ENCODE measurements at places on chromosomes 12 and 14.
A peak's percentile ranks its signal among the peaks of the same experiment; 100 is the strongest.

- no peak for DNase-seq
These were observed 76.4 kb upstream of the HOXC13 start for GRCh38 chr12:53862206-53862605.

DNA sequence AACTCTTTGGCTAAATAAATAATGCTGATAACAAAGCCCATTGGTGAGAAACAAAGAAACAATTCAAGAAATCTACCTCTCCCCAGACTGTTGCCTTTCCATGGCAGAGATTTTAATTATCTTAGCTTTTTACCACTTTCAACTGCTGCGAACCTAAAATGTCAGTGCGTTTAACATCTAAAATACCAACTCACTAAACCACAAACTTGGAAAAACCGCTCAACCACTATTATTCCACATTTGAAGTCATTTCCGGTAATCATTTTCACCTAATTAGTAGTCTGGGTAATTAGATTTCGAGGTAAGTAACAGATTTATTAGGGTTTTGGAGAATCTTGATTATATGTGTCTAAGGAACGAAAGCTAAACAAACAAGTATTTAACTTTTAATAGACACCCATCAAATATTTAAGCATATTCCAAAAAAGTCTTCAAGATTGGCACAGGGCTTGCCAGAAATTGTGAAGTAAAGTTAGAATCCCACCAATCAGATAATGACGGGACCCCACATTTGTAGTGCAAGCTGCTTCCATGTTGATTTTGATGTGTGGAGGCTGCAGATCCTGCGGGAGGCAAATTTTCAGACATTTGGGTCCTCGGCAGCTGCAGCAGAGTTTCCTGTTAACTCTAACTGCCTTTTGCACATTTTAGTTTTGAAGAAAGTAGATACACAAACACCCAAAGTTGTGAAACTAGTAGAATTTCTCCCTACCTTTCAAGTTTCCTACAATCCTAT lies 4.1 kb downstream of the OTX2 start:
- peak; percentile 56 for DNase-seq

- no peak for DNase-seq
These were observed 8.6 kb downstream of the LGR5 start for GRCh38 chr12:71448150-71448581.

DNA sequence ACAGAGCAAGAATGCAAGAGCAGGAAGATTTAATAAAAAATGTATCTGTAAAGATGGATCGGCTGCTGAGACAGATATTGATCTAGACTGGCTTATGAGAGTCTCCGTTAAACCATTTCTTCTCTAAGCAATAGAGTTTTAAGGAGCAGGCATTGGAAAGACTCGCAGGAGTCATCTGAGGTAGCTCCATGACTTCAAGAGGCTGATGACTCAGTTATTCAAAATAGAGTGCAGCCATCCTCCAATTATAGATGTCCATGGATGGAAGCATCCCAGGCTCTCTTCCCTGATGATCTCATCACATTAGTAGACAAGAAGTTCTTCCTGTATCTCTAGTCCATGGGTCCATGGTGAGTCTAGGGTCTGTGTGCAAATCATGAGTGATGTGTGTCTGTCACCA lies 638.3 kb upstream of the TMEM132C start:
- DNase-seq = no peak

- DNase-seq = no peak
These were observed 72.6 kb downstream of the LRP6 start for GRCh38 chr12:12194206-12194605.

GRCh38 chr12:65510584-65511050 lies 232.1 kb downstream of the MSRB3 start:
- DNase-seq = peak; percentile 93

DNA sequence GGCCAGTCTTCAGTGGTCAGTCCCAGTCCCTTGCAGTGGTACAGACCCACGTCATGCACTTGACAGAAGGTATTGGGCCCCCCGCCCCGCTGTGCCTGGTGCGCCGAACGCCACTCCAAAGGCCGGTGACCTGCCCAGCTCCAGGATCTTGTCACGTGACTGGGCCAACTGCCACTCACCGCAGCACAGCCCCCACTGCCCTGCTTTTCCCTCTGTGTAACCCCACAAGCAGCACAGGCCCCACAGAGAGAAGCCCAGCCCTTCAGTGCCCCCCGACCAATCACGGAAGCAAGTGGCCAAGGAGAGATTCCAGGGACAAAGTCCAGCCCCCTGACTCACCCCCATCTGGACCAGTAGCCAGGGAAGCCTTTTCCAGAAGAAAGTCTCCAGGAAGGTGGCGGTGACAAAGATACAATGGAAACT lies 498 bp downstream of the GPR132 start:
- DNase-seq = peak; percentile 70

DNA sequence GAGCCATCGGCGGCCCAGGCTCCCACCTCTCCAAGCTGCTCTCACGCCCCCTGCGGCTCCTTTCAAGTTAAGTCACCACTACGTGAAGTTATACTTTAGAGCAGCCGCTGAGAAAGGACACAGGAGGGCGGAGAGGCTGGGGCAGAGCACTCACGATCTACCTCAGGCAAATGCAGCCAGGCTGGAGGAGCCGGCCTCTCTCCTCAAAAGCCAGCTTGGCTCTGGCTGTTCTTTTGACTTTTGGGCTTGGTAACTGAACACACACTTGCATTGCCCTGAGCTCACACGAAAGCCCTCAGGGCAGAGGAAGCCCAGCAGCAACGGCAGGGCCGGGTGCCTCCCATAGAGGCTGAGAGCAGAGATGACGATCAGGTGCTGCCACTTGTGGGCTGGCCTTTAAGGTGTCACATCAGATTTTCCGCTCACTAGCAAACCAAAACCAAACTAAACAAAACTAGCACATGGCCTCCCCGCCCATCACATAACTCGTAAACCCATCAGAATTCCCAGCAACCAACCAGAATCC lies 75.2 kb downstream of the PITPNM2 start:
- DNase-seq = peak; percentile 77

GRCh38 chr12:67804168-67804567 lies 155.6 kb downstream of the DYRK2 start:
- DNase-seq = no peak

GRCh38 chr12:11780521-11781101 lies 131.1 kb downstream of the ETV6 start:
- no peak for DNase-seq

- no peak for DNase-seq
These were observed 38.1 kb upstream of the C12orf50 start for GRCh38 chr12:88067301-88067700.

- DNase-seq = no peak
These were observed 62.8 kb downstream of the DAD1 start for GRCh38 chr14:22526218-22526617.

DNA sequence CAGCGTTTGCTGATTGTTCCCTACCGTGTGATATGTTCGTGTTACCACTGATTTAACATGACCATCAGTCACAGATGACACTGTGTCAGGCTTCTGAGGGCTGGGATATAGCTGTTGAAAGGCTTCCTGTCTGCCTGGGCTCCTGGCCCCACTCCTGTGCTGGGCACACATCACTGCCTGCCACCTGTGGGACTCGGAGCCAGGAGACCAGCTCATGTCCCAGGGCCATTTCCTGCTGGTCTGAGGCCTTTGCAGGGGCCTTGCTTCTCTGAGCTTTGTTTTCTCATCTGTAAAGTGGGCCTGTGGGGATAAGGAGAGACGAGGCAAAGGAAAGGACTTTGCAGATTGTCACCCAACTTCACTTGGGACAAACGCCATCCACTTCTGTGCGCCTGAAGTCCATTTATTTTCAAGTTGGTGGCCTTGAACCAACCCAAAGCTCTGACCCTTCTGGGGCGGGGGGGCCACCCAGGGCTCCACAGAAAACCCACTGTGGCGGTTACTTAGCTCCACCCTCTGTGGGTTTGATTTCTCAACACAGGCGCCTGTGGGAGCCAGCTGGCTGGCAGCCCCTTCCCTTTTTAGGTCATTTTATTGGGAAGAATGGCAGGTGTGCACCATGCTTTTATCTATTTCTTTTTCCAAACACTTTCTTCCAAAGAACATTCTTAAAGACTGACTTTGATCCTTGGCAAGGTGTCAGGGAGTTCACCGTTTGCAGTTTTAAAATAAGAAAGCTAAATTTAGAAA lies 54.1 kb downstream of the BEGAIN start:
- no peak for DNase-seq

- DNase-seq = no peak
These were observed 194.9 kb downstream of the DUSP6 start for GRCh38 chr12:89157413-89157812.

DNA sequence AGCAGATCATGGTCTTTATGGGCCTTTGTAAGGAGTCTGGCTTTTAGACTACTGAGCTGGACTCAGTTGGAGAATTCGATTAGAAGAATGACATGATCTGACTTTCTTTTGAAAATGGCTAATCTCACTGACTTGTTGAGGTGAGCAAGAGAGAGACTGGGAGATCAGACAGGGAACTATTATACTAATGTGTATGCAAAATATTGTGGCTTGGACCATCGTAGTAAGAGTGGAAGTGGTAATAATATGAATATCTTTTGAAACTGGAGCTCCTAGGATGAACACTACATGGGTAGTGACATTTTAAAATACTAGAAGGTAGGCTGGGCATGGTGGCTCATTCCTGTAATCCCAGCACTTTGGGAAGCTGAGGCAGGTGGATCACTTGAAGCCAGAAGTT lies 56.2 kb upstream of the CCT2 start:
- no peak for DNase-seq

GRCh38 chr14:49420201-49420600 lies 166.0 kb downstream of the RPS29 start:
- DNase-seq = no peak

- no peak for DNase-seq
These were observed 52.9 kb downstream of the EGLN3 start for GRCh38 chr14:33897878-33898535.

DNA sequence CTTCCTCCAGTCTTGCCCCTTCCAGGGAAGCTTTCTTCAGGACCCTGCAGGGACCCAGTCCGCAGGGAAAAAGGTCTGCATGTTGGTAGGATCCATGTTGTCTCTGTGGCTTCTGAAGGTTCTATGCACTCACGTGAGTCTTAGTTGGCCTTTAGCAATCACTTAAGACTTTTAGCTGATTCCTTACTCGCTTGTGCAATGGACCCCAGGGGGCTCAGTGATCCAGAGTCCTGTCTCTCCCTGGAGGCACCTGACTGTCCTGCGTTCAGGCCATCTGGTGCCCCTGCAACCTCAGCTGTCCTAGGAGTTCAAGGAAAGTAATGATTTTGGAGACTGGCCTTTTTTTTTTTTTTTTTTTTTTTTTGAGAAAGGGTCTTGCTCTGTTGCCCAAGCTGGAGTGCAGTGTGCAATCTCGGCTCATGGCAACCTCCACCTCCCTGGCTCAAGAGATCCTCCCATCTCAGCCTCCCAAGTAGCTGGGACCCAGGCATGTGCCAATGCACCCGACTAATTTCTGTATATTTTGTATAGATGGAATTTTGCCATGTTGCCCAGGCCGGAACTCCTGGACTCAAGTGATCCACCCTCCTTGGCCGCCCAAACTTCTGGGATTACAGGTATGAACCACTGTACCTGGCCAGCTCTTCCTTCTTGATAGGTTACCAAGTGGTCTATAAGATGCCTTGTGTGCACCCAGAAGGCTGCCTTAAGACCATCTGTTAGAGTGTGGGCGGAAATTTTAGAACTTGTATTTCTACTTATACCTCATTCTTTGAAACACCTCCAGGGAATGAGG lies 4.6 kb downstream of the IFI27L2 start:
- no peak for DNase-seq

- DNase-seq = no peak
These were observed 2.9 kb downstream of the SMARCD1 start for GRCh38 chr12:50087995-50088394.

- peak; percentile 35 for DNase-seq
These were observed 11.5 kb downstream of the ADAMTS20 start for GRCh38 chr12:43540470-43540869.

DNA sequence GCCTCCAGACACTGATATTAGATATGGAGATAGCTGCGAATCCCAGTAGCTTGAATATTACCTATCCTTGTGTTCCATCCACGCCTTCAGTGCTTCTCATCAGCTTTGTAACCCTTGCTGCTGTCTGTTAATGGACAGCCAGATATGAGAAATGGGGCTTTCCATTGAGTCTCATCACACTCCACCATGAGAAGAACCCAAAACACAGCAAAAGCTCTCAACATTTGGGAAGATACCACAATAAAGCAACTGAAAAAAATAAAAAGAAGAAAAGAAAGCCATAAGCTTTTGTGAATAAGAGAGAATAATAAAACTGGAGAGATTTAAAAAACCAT lies 225.4 kb downstream of the GALC start:
- DNase-seq = no peak

GRCh38 chr14:55118761-55119160 lies 10.3 kb upstream of the LGALS3 start:
- no peak for DNase-seq

DNA sequence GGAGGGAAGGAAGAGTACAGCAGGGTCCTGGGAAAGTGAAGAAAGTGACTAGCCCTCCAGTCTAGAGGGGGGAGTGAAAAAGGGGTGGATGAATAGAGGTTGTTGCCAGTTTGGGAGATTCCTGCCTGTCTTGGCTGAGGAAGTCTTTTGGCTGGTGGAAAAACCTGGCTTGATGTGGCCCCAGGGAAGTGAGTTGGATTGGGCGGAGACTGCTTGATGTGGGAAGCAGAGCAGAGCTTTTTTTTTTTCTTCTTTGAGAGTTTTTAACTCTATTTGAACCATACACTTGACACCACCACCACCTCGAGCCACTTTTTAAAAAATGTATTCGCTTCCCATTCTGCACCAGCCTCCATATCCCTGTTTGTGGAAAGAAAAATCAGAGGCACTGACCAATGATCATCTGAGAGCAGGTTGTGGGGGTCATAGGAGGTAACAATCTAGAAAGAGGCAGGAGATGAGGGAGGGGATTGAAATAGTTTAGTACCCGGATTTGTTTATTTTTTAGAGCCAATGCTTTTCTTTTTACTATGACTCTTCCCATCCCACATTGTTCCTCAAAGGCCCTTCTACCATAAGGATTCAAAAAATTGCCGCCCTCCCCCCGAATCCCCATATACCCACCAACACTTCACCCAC lies 690 bp upstream of the DTX3 start:
- peak; percentile 74 for DNase-seq

GRCh38 chr14:55354500-55354899 lies 57.1 kb downstream of the ATG14 start:
- DNase-seq = peak; percentile 76

- no peak for DNase-seq
These were observed 17.4 kb upstream of the KRT7 start for GRCh38 chr12:52215587-52216031.

- no peak for DNase-seq
These were observed 2.8 kb upstream of the KCNH3 start for GRCh38 chr12:49535921-49536525.

GRCh38 chr14:81839056-81839455 lies 305.4 kb upstream of the SEL1L start:
- DNase-seq = no peak
